ENCODE measurements at places on chromosomes 13 and 19. TPM values are rescaled to one million over a fixed set of nuclear protein-coding genes. Genes with fewer than 3 reads are reported as not detected.

GRCh38 chr13:80931766-80932165, 590.8 kb upstream of the SPRY2 start:
- no peak for DNase-seq

The TNFSF11 gene
- total RNA-seq = not detected

DNA sequence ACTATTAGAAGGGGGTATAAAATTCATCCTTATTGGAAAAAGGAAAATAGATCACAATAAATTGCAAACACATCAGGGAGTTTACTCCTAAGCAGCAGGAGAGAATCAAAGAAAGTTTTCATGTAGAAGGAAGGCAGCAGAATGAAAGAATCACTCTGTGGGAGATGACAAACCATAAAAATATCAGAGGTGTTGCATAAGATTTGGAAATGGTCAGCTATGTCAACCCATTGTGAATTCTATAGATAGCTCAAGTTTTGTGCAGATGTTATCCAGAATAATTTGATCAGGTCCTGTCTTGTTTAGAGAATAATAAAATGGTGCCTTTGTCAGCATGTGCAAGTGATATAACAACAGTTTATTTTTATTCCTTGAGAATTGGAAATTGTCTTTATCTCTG, 622.4 kb downstream of the DCT start:
- DNase-seq = no peak

The WASF3 gene
- total RNA-seq = 27.1 TPM

GRCh38 chr13:37100731-37101130, 4.7 kb downstream of the CSNK1A1L start:
- no peak for DNase-seq

GRCh38 chr19:47598407-47599349, 10.3 kb upstream of the BICRA start:
- DNase-seq = peak; percentile 79

- DNase-seq = no peak
Observed at GRCh38 chr19:18282788-18283141, 1.3 kb upstream of the JUND start.

GRCh38 chr19:37114001-37114400, 35.8 kb downstream of the ZNF420 start:
- DNase-seq = no peak

DNA sequence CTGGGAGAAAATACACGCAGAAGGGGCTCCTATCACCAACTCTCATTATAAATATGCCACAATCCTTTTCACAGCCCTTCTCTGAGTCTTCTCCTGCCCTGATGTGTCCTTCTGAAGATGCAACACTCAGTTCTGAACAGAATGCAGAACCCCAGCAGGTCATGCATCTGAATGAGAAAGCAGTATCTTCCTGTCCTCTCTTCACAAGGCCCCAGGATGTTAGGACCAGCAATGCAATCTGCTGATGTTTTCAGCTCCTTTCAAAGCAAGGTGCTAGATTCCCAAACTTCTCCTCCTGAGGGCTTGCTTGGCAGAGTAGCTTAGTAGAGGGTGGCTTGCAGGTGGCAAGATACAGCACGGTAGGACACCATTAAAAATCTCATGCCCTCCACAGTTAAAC, 22.3 kb upstream of the DOCK9 start:
- no peak for DNase-seq

DNA sequence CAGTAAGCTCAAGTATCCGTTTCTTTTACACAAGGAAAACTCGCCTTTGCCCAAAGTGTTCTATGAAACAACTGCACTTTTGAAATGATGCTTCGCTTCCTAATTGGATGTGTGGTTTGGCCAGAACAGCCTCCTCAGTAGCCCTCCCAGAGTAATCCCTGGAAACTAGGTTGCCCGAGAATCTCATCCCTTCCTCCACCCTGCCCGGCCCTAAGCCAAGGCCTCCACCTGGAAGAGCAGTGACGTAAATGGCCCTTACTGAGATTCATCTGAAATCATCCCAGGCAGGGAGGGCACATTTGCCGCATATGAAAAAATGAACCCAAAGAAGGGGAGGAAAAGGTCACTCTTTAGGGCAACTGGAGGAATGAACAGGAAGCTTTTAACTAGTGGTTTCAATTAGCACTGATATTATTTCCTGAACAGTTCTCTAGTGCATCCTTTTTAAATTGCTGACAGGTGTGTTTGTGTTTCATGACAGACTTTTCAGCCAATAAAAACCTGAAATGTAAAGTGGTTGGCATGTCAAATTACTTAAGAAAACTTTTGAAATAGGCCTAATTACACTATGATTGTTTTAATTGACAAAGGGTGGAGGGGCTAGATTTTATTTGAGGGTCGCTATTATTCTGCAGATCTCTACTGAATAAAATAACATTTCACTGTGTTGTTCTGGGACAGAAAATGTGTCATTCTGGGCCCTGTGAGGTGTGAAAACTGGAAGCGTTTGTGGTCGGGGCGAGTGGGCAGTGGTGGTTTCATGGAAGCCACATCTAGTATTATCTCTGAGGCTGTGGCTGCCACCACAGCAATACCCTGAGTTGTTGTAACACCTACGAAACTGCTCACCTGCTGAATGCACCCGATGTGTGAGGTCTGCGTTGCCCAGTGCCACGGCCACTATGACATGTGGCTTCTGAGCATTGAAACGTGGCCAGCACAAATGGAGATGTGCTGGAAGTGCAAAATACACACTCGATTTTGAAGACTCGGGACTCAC, 112.1 kb downstream of the ZIC5 start:
- no peak for DNase-seq

The BORCS8 gene
- total RNA-seq = 58.0 TPM

DNA sequence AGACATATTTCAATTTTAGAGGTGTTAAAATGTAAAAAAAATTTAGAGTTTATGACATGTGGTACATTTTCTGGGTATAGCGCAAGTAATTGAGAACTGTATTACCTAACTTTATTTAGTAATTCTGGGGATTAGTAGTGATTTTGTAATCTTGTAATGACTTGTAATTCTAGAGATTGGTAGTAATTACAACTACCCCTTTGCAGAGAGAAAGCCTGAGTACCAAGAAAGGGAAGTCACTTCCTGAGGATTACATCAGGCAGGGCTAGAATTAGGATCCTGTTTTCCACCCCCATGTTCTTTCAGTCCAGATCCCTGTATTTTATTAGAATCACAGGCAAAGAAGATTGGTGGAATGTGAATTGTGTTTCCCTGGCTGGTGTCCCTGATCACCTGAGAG, 274.9 kb downstream of the KCNRG start:
- DNase-seq = no peak

DNA sequence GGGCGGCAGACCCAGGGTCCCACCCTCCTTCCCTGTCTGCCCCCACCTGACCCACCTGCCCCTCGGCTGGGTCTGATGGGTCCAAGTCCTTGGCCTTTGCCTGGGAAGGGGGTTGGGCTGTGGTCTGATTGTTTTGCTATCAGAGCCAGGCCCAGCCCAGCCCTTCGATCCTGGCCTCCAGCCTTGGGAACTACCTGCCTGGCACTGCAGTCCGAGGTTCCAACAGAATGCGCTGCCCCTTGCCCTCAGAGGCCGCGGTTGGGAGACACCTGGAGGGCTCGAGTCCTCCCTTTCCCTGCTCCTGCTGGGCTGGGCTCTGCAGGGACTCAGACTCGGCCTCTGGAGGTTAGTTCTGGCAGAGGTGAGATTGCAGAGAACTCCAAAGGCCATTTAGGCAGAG, 1.6 kb downstream of the CCL25 start:
- DNase-seq = no peak

The GDF15 gene
- total RNA-seq = 84.1 TPM

DNA sequence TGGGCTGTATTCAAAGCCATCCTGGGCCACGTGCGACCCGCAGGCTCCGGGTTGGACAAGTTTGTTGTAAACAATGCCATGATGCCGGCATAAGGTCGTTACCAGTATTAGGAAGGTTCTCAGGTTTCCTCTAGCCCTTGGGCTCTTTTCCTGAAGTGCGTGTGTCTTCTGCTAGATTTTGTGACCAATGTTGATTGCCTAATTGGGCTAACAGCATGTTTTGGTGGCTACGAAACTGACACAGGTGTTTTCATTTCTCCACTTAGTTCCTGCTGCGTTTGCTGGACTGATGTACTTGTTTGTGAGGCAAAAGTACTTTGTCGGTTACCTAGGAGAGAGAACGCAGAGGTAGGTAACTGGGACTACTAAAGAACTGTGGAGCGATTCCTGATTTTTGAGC, 20.3 kb downstream of the ALOX5AP start:
- no peak for DNase-seq

- DNase-seq = no peak
Observed at GRCh38 chr19:54478677-54479266, 5.7 kb upstream of the CDC42EP5 start.

- no peak for DNase-seq
Observed at GRCh38 chr13:42318570-42318969, 46.6 kb downstream of the AKAP11 start.

The KIR2DL1 gene
- total RNA-seq = not detected

DNA sequence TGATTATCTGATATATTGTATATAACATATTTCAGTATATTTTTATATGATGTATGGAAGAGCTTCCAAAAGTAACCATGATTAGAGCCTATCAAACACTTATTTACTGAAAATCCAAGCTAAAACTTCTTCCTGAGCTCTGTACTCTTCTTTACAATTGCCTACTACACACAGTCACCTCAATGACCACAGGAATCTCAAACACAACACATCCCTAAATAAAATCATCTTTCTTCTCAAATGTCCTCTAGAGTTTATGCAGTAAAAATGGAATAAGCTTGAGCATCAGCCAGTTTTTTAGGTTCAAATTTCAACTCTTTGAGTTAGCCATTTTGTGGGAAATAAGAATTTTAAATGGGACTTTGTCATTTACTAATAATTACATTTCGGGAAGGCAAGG, 102.6 kb upstream of the FNDC3A start:
- DNase-seq = no peak

- DNase-seq = no peak
Observed at GRCh38 chr19:32901504-32902161, 32.1 kb upstream of the SLC7A9 start.

- DNase-seq = no peak
Observed at GRCh38 chr19:54233941-54234340, 8.6 kb downstream of the LILRA6 start.

DNA sequence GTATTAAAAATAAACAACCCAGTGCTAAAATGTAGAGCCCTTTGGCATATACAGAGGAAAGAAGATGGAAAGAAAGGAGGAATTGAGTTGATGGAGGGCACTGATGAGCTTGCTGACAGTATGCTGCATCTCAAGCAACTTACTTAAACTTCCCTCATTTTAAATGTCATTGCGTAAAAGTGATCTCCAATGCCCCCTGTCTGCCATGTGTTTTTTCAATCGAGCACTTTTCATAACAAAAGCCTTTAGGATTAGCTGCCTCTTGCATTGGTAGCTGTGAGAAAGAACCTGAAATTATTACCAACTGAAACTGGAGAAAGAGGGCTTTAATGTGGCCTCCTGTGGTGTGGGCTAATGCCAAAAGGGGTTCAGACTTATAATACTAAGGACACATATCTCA, 541.6 kb downstream of the SUCLA2 start:
- no peak for DNase-seq

DNA sequence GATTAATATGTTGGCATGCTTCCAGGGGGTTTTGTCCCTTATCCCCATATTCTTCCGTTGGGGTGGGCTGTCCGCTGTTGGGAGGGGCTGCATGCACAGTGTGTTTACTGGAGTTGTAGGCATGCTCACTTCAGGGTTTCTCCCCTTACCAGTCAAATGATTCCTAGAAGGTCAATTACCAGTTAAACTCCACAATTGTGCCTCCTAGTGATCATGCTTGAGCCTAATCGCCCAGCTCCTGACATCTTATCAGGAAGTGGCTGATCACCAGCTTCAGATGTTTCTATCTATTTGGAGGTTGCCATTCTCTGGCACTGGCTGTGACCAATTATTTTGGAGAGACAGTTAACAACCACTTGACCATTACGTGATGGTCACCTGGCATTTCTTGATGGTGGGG, 1090.0 kb downstream of the SLITRK5 start:
- DNase-seq = no peak

- DNase-seq = no peak
Observed at GRCh38 chr13:42926555-42926954, 65.5 kb downstream of the EPSTI1 start.

The DHDH gene
- total RNA-seq = not detected

The SOX1 gene
- total RNA-seq = not detected

DNA sequence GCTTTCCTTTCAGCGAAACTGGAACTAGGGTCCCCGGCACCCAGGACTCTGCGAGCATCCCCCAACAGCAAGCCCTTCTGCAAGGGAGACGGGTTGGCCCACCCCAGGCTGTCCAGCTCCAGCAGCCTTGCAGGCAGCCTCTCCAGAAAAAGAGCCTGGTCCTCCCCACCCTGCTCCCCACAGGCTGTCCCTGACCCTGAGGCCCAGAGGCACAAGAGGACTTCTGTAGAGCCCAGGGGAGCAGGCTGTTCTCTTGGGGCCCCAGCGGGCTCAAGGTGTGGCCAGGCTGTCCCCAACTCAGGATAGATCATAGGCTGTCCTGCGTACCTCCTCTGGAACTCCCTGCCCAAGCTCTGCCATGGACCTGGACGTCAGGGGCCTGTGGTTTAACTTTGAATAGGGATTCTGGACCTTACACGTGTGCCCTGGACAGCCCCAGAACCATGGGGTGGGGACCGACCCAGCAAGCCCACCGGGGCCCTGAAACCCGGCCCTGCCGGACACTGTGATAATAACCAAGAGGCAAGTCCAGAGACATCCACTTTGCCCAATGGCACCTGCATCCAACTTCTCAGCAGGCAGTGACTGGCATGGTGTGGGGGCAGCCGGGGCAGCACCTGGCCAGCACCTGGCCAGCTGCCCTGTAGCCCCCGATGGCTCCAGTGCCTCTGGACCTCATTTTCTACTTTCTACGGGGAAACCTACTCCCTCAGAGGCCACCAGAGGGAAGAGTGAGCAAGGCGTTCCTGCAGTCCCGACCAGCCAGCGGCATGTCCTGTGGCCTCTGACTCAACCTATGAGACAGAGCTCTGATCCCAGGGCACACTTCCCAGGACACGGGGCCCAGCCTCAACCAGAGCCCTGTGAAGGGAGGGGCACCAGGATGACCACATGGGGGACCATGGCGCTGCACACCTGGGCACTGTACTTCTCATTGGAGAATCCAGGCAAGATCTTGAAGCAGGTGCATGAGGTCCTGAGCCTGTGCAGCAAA, 50.9 kb upstream of the TPM4 start:
- no peak for DNase-seq

DNA sequence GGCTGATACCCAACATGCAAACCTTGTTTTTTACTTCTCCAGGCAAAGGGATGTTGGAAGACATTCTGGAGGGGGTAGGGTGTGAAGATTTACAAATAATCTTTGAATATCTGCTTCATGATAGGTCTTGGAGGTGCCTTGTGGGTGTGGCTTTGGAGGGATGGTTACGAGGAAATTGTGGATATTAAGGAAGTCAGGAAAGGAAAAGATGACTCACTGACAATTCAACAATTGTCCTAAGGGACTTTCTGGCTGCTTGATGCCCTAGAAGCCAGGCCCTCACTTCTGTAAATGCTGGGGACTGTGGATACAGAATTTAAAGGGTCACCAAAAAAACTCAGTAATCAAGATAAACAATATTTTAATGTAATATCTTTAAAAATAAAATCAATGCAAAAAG, 37.4 kb upstream of the ZNF527 start:
- no peak for DNase-seq

The ZNF561 gene
- 80.3 TPM for total RNA-seq

- no peak for DNase-seq
Observed at GRCh38 chr19:7858109-7858770, 15.9 kb downstream of the PRR36 start.

The CIC gene
- 83.4 TPM for total RNA-seq

The SYNGR4 gene
- total RNA-seq = not detected

- DNase-seq = no peak
Observed at GRCh38 chr13:53382008-53382407, 353.4 kb downstream of the OLFM4 start.

Data from ureter (tissue), 1 donor.